ENCODE measurements at places on chromosomes 12 and 14.

GRCh38 chr12:51887476-51888315 is at the start of gene ANKRD33:
Gene ANKRD33, plus strand, starts transcription at chr12:51888103. Its CDS starts 84 bp downstream, at chr12:51888187.
- DNase-seq, result no peak

- no peak for DNase-seq
Measured at GRCh38 chr12:51326698-51327439, 2.9 kb upstream of the BIN2 start.

DNA sequence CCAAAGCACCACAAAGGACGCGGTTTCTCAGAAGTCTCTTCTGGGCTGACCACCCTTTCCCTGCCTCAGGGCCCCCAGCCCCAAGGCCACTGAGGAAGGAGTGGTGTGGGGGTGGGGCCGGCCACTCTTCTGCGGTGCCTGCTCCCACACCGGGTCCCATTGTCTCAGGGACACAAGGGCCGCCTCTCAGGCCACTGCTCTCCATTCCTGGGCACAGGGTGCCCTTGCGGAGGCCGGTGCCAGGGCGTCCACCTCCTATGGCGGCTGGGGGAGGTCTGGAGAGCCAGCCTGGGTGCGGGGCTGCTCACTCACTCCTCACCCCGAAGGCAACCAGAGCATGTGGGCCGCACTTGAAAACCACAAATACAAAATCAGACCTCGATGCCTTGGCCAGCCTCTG is 44.1 kb downstream of the PRIMA1 start:
- no peak for DNase-seq

- DNase-seq, result peak; percentile 71
Measured at GRCh38 chr12:51820526-51821439, 27.7 kb downstream of the FIGNL2 start.
